Upper lobe of left lung (tissue), 6 donors: ENCODE measurements at places on chromosomes 5 and 9.

GRCh38 chr5:140596321-140596741 is 31.7 kb downstream of the SLC35A4 start:
- no peak for DNase-seq

DNA sequence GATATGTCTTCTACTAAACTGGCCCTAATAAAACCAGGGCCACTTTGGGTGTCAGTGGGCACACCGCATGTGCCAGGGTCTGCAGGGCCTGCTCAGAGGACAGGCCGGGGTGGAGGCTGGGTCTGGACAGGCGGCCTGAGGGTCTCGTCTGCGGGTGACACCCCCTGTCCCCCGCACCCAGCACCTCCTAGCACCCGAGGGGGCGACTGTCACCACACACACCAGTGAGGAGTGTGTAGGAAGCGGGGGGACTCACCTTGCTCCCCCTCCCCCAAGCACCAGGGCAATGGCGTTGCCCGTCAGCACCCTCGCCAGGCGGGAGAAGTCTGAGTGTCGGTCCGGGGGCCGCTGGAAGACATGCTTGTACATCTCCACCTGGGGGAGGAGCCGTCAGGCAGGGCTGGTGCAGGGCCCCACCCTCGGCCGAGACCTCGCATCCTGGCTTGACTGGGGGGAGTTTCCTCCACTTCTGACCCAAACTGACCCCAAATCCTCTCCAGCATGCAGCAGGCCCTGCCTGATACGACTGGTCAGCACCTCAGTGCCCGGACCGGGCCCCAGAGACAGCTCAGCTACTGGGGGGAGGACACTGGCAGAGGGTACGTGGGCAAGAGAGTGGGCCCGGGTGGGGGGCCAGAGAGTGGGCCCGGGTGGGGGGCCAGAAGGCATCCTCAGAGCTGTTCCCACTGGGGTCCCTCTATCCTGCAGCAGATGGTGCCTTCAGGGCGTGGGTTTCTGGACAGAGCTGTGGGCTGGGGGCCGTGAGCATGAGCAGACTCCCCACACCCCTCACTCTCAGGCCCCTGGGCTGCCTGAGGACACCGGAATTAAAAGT is 18.9 kb upstream of the NSMF start:
- no peak for DNase-seq

DNA sequence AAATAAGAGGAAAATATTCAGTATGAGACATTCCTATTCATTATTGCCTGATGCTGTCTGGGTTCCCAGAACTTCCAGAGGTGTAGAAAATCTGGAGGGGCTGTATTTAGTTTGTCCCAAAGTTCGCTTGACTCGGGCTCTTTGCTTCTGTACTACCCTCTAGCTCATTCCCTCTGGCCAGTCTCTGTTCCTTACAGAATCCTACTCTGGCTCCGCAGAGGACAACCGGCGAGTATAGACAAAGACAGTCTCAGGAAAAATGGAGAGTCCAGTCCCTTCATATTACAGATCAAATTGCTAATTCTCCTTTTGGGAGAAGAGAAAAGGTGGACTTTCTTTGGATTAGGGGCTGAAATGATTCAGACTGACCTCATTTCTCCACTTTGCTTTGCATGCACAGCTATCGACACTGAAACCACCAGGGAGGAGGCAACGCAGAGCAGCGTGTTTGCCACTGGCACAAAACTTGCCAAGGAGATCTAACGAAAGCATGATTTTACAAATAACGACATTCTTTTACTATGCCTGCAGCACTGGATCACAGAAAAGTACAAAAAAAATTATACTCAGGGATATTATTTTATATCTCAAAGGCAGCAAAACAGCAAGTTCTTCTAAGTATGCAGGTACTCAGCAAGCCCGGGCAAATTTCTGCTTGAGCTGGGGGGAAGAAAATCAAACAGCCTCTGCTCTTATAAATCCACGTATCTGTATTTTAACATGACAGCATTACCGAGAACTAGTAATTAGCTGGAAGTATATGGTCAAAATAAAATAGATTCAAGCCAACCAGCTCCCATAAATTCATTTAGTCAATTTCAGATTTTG is 279.7 kb downstream of the NPR3 start:
- no peak for DNase-seq

DNA sequence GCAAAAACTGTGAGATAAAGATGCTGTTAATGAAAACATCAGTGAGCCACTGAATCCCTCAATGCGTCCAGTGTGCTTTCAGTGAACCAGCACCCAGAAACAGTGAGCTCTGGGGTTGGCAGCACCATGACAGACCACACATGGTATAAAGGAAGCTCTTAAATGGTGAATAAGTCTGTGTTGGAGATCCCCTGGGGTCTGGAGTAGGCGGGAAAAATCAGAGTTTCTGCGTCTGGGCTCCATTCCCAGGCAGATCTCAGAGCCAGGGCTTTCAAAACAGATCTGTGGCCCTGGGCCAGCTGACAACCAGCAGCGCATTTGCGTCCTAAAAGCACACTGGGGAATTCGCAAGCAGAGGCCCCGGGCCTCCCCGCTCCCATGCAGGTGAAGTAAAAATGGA is 233.5 kb downstream of the FRMD3 start:
- peak; percentile 13 for DNase-seq

GRCh38 chr5:1883925-1884677 is 1.4 kb upstream of the IRX4 start:
- no peak for DNase-seq

- DNase-seq, result no peak
Measured at GRCh38 chr9:121237916-121238315, 30.0 kb upstream of the GSN start.

- no peak for DNase-seq
Measured at GRCh38 chr9:10265153-10265631, 347.6 kb downstream of the PTPRD start.

- DNase-seq, result no peak
Measured at GRCh38 chr9:120136696-120137095, 443.3 kb downstream of the CDK5RAP2 start.

GRCh38 chr5:165258197-165258771 is 1752.9 kb downstream of the MAT2B start:
- DNase-seq, result no peak

DNA sequence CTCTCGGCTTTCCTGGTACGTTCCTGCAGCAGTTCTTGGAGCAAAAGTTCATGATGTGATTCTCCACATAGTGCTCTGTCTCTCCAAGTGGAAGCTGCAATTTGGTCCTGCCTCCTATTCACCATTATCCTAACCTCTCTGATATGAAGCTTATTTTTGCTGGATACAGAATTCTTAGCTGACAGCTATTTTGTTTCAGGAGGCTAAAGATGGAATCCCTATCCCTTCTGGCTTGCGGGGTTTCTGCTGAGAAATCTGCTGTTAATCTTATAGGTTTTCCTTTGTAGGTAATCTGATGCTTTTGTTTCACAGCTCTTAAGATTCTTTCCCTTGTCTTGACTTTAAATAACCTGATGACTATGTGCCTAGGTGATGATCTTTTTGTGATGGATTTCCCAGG is 181.6 kb upstream of the VLDLR start:
- DNase-seq, result no peak

- no peak for DNase-seq
Measured at GRCh38 chr5:171888051-171888481, 102.4 kb downstream of the SMIM23 start.

- peak; percentile 94 for DNase-seq
Measured at GRCh38 chr9:136122425-136123383, 4.0 kb upstream of the TMEM250 start.

DNA sequence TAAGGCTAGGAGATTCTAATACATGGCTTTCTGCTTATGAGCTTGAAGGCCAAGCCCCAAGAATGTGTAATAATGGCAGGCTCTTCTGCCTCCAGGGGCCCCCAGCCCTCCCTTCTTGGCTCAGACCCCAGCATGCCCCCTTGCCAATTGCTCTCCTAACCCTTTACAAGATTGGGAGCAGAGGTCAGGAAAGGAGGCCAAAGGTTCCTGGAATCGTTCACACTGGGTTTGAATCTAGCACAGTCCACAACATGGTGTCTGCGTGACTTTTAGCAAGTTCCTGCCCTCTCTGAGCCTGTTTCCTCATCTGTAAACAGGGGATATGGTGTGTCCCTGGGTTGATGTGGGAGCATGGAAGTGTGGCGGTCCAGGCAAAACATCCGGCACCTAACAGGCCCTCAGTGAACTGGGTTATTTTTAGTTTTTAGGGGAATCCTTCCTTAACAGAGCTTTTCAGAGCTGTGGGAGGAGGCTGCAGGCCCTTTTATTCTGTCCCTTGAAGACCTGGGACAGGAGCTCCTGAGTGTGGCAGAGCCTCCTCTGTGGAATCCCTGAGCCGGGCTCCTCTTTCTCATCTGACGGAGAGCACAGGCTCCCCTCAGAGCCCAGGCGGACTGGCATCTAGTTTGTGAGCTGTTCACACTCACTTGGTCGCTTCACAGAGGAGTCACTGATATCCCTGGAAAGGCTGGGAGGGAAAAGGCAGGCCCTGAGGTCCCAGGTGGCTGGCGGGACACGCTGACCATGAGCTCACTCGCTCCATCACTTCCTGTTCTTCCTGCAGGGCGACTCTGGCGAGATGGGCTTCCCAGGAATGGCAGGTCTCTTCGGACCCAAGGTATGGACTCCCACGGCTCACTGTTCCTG is 23.4 kb upstream of the ORM1 start:
- no peak for DNase-seq

DNA sequence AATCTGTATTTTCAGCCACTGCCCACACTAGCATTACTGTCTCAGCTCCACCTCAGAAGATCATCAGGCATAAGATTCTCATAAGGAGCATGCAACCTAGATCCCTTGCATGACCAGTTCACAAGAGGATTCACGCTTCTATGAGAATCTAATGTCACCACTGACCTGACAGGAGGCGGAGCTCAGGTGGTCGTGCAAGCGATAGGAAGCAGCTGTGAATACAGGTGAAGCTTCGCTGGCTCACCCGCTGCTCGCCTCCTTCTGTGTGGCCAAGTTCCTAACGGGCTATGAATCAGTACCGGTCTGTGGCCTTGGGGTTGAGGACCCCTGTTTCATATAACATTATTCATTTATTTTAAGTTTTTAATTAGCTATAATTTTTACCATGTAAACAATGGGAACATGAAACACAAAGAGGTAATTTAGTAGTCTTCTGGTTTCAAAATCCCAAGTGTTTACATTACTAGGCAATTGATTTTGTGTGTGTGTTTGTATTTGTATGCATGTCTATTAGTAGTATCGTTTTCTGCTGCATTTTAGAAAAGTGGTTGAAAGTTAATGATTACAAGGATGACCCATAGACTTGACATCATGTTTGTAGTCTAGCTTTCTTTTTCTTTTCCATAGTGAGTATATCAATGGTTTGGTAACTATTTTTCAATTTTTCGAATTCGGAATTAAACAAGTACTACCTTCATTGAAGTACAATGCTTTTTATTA is 159.4 kb downstream of the TENT4A start:
- DNase-seq, result no peak

DNA sequence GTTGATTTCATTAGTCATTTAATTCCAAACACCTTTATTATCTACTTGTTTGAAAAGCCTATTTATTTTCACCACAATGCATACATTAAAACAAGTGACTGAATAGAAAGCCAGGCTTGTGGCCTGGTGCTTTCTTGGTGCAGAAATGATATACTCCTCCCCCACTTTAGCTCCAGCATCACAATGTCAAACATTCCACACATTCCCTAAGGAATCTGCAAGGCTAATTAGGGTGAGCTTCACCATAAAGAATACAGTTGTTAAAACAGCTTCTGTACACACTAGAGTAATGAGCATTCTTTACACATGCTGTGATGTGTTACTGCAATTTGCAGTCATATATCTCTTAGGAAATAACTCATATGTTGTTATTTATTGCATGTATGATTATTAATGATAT is 705.7 kb downstream of the CETN3 start:
- no peak for DNase-seq

DNA sequence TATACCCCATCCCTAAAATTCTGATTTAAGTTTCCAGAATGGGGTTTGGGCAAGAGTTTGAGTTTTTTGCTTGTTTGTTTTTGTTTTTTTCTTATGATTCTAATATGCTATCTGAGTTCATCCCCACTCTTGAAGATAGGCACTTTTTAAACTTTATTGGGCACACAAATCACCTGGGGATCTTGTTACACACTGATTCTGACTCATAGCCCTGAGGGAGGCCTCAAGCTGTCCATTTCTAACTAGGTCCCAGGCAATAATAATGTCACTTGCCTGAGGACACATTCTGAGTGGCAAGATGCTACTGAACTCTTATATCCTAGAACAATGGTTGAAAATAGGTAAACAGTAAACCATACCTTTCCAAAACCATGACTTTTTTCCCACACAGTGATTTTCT is 22.8 kb upstream of the ABLIM3 start:
- DNase-seq, result no peak

GRCh38 chr5:20229303-20230005 is 241.5 kb upstream of the CDH18 start:
- DNase-seq, result no peak

DNA sequence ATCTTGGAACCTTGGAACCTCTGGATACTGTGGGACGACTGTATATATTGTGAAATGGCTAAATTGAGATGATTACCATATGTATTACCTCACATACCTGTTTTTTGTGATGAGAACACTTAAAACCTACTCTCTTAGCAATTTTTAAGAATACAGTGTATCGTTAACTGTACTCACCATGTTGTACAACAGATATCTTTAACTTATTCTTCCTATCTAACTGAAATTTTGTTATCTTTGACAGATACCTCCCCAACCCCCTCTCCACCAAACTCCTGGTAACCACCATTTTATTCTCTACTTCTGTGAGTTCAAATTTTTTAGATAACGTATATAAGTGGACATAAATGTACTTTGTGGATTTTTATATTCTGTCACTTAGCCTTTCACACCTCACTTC is 126.5 kb downstream of the ZCCHC7 start:
- DNase-seq, result no peak

GRCh38 chr5:858726-859125 is 7.9 kb upstream of the ZDHHC11 start:
- no peak for DNase-seq

- DNase-seq, result no peak
Measured at GRCh38 chr5:66340786-66341185, 196.7 kb downstream of the SREK1 start.

DNA sequence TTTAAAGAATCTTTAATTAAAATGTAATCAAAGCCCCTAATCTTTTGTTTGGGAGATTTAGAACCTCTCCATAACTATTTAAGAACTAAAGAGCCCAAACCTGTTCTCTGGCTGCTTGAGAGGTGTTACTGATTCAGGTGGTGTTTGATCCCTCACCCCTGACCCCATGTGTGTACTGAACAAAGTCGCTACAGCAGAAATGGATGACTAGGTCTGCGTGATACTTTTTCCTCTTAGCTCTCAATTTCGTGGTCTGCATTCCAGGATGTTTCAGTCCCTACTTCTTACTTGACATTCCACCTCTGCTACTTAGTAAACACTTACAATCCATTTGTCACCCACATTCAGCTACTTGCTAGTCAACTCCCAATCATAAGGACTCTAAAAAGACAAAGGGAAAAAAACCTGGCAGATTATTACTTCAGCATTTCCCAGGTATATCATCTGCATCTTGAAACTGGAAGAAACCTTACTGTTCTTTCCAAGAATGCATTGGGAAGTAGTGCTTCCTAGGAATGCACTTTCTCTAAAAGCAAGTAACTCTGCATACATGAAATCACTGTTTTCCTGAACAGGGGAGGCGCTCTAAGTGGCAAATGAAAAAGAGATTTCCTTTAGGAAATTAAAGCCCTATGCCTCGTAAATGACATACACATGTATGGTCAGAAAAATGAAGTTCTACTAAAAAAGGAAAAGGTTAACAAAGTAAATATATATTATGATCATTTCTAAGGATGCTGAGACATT is 1091.6 kb downstream of the PTPRD start:
- DNase-seq, result no peak

- DNase-seq, result no peak
Measured at GRCh38 chr5:38872826-38873225, 27.0 kb downstream of the OSMR start.

- no peak for DNase-seq
Measured at GRCh38 chr9:27293996-27294395, 3.0 kb downstream of the EQTN start.
